ENCODE measurements at places on chromosomes 3 and 15.

GRCh38 chr3:186003610-186004009 is 65.8 kb upstream of the TRA2B start:
- DNase-seq = no peak

GRCh38 chr3:144033240-144033589 is 61.6 kb downstream of the DIPK2A start:
- no peak for DNase-seq

- DNase-seq = no peak
These were observed 80.7 kb downstream of the NR2E3 start for GRCh38 chr15:71891026-71891425.

- no peak for DNase-seq
These were observed at the start of gene RTP2 for GRCh38 chr3:187702507-187703033. Gene RTP2 (minus strand): TSS chr3:187702557. CDS start chr3:187702128, 429 bp downstream.

DNA sequence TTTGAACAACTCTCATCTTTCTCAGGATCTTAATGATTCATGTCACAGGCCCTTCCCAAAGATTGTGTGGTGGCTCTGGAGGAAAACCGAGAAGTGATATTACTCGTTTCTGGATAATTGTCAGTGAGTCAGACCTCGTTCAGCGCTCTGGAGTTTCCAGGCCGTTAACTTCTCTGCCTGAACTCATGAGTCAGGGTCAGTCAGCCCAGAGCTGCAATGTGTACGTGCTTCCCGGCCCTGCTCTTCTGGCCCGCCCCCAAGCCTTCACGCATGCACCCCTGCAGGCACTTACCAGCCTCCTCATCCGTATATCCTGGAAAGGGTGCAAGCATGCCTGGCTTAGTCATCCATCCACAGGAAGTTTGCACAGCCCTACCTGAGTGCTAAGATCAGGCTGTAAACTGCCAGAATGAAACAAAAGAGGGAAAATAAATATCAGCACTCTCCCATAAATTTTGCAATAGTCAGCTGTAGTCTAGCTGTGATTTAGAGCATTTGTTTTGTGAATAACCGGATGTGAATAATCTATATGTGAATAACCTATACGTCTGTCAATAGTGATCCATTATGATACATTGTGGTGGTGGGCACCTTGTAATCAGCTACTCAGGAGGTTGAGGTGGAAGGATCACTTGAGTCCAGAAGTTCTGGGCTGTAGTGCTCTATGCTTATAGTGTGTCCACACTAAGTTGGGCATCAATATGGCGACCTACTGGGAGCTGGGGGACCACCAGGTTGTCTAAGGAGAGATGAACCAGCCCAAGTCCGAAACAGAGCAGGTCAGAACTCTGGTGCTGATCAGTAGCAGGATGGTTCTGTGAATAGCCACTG is 35.3 kb upstream of the SEMA4B start:
- DNase-seq = no peak

GRCh38 chr3:31448035-31448881 is 84.5 kb upstream of the STT3B start:
- no peak for DNase-seq

- no peak for DNase-seq
These were observed 66.2 kb downstream of the ETV5 start for GRCh38 chr3:186042521-186043202.

DNA sequence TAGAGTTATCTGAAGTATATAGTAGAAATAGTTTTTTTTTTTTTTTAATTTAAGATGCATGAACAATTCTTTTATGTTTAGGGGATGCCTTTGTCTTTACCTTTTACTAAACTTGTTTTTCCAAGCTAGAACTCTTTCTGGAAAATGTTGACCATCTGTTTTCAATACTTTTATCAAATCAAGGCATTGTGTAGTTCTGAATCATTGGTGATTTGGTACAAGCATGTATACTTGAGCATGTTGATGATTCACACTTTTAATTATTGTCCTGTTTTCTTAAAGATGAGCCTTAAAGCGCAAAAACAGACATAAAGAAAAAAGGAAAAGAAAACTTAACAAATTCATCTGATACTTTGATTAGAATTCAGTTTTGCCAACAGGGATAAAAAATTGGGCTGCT is 28.3 kb downstream of the PDCD6IP start:
- no peak for DNase-seq

DNA sequence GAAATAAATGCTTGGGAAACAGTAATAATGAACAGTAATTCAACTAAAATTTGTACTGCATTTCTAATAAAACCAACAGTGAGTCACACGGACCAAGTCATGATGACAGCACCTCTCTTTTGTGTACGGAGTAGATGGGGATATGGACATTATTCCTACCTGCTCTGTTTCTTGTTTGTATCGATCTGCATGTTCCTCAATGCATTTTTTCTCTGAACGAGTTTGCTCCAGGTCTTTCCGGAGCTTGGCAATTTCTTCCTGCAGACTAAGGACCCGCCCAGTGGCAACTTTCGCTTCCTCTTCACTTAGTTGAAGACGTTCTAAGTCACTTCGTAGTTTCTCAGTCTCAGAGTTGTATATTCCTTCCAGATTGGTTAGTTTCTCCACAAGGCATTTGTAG is 74.4 kb upstream of the MYO5C start:
- no peak for DNase-seq

DNA sequence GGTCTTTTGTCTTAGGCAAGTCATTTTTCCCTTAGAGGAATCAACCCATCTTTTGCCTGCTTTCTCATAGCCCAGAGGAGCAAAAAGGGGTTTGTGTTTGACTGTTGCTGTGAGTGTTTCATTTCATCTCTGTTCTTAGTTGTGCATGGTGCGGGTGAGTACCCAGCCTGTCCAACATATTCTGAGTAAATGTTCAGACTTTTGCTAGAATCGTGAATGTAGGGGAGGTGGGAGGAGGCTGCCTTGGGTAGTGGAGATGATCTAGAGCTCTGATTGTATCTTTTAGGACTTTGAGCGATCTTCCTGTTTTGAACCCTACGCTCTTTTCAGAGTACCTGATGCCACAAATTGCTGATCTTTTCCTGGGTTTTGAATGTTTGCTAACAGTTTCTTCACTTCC is 123.1 kb downstream of the ZNF609 start:
- DNase-seq = no peak

- no peak for DNase-seq
These were observed 43.3 kb upstream of the MITF start for GRCh38 chr3:69695933-69696332.

DNA sequence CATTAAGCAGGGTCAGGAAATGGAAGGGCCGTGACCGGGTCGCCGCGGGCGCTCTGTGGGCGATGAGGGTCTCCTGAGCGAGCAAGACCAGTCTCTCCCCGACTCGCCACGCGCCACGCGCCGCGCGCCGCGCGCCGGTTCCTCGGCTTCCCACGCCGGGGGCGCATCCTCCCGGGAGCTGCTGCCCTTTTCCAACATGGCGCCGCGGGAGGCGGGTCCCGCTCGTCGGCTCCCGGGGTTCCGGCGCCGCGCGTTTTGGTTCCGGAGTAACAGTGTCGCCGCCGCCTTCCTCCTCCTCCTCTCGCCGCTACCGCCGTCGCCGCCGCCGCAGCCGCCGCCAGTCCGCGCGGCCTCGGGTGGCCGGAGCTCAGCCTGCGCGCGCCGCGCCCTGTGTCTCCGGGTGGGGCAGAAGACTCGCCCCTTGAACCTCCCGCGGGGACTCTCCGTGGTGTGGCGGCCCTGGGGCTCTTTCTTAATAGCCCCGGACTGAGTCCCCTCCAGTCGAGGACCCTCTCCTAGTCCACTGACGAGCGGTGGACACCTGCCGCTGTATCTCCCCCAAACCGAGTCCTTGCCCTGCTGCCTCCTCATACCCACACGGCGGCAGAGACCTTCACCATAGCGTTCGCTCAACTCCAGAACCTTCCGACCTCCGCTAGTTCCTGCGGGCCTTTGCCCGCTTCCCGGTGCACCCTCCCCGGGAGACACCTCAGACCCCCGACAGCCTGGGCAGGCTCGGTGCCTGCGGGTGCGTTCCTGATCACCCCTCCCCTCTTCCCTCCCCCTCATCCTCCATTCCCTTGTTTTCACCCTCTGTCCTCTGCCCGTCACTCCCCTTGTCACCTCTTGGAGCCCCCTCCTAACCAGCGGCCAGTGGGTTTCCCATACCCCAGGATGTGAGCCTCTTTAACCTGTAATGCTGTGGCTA is at the start of gene MAP2K5:
Gene MAP2K5, plus strand, starts transcription at position 284 of the 928 bp plus-strand sequence. Its CDS starts 633 bp downstream, at position 917.
- peak; percentile 80 for DNase-seq

- DNase-seq = no peak
These were observed 56.1 kb downstream of the CCNL1 start for GRCh38 chr3:157103860-157104259.

DNA sequence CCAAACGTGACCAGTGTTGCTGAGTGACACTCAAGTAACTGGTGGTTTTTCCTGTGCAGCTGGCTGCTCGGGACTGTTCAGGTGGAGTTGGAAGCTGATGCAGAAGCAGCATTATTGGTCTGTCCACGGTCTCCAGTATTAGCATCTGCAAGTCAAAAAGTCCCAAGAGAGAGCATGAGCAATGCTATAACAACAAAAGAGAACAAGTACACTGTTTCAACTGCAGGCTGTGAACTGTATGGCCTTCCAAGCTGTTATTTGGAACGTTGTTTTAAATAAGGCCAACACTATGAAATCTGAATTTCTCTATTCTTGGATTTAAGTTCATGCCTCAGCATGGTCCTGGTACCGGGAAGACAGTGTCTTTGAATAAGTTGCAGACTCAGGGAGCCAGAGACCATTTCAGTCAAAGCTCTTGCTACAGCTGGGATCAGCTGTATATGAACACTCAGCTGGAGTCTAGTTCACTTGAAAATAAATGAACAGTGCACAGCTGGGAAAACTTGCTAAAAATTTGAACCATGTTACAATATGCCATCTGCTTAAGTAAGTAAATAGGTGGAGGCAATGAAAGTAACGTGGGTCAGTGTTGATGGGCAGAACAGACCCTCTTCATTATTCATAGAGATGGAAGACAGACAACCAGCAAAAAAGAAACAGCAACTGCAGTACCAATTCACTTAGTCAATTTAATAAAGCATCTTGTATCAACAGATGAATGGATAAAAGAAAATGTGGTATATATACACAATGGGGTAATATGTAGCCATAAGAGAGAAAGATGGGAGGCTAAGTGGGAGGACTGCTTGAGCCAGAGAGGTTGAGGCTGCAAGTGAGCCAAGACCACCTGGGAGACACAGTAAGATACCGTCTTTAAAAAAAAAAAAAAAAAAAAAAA is 45.1 kb downstream of the NR1I2 start:
- DNase-seq = no peak

DNA sequence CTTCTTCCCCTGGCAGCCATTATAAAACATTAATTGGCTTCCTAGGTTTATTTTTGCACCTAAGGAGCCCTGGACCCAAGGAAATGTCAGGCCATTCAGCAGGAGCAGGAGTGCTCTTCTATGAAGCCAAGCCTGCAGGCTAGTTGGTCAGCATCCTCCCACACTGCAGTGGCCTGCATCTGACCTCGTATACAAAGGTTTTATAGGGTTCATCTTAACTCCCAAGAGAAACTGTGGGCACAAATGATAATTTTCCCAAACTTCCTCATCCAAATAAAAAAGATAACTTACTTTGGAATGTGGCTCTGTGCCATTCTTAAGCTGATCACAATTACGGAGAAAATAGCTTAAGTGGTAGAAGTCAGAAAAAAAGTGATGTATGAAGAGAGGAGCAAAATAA is 19.4 kb downstream of the PLSCR1 start:
- no peak for DNase-seq

DNA sequence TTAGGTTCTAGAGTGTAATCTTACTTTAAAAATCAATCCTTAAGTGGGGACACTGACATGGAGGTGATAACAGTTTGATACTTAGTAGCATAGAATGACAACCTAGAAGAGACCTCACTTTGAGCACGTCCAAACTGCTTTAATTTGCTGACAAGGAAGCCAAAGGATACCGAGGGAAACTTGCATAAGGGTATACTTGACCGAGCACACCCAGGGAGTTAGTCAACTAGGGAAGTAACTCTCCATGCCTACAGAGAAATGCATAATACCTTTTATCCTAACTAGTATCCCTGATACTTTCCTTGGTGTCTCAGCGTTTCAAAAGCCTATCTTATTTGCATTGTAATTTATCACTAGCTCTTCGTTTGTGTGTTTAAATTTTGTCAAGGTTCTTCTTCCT is 5.5 kb upstream of the TPRG1 start:
- no peak for DNase-seq

GRCh38 chr15:48266024-48266689 is 60.1 kb downstream of the SLC12A1 start:
- DNase-seq = no peak

- DNase-seq = no peak
These were observed 24.0 kb downstream of the ACSBG1 start for GRCh38 chr15:78210349-78210717.

DNA sequence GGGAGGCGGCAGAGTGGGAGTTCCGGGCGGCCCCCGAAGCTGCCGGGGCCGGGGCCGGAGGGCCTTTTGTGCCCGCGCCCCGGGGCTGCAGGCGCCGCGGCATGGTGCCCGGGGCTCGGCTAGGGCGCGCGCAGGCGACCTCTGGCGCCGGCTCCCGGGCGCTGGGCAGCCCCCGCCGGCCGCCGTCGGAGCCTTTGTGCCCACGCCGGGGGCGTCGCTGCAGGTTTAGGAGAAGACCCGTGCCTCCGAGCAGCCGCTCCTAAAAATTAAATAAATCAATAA is 299 bp downstream of the PAQR9 start:
- no peak for DNase-seq

GRCh38 chr3:46970391-46971091 is 6.0 kb downstream of the CCDC12 start:
- DNase-seq = no peak

- no peak for DNase-seq
These were observed 1165.6 kb downstream of the NSUN3 start for GRCh38 chr3:95228416-95228815.

GRCh38 chr3:162092751-162093150 is 596.1 kb downstream of the OTOL1 start:
- DNase-seq = no peak

DNA sequence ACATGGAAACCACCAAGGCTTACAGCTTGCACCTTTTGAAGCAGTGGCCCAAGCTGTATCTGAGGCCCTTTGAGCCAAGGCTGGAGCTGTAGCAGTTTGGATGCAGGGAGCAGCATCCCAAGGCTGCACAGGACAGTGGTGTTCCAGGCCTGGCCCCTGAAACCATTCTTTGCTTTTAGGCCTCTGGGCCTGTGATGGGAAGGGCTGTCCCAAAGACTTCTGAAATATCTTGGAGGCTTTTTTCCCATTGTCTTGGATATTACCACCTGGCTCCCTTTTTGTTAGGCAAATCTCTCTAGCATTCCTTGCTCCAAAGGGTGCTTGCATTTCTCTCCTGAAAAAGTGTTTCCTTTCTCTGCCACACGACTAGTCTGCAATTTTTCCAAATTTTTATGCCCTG is 302.8 kb upstream of the MDFIC2 start:
- DNase-seq = no peak

DNA sequence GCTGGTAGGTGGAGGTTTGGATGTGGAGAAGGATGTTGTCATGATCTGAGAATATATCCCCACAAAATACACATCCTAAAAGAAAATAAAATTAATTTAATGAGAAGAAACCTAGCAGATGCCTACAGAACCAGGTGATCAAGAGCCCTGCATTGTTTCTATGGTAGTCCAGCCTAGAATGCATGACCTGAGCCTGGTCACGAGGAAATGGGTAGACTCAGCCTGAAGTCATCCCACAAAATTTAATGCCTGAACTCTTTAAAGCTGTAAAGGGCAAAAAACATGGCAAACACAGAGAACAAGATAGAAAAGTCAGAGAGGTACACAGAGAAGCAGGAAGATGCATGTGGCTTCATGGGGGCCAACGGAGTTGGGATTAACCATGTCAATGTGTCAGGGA is 36.0 kb downstream of the LDHAL6B start:
- DNase-seq = no peak
